ENCODE measurements at places on chromosomes 5 and 9.
A peak's percentile ranks its signal among the peaks of the same experiment; 100 is the strongest.

GRCh38 chr5:108634010-108634616 is 113.6 kb upstream of the FER start:
- no peak for DNase-seq

DNA sequence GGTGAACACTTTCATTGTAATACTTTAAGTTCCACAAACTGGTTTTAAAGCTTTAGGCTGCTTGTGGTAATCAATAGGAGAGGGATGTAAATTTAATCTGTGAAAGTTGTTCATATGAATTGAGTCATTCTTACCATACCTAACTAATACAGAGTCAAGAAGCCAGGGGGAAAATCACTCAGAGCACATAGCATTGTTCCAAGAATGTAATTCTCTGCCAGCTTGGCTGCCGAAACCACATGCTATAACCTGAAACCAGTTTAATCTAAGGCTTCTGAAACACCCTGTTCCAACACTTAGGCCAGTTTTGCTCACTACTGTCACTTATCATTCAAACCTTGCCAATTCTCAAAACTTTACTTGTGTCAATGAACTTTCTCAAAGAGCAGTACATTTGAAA is 528.8 kb upstream of the GRAMD2B start:
- no peak for DNase-seq

- DNase-seq, result no peak
Measured at GRCh38 chr5:137082951-137083350, 416.2 kb downstream of the SPOCK1 start.

DNA sequence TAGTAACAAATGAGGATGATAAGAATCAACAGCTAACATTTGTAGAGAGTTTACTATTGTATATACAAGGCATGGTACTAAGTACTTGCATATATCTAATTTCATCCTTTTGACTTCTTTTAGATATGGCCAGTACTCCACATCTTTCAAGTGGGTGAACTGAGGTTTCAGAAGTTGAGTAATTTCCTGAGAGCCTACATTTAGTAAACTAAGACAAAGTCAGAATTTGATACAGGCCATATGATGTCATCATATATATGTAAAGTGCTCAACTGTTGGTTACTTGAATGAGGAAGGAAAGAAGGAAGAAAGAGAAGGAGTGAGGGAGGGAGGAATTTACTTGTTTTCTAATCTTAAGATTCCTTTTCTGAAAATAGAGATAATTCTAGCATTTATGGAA is 52.8 kb downstream of the GRIA1 start:
- DNase-seq, result no peak

- DNase-seq, result no peak
Measured at GRCh38 chr5:109196087-109196822, 213.5 kb downstream of the PJA2 start.

DNA sequence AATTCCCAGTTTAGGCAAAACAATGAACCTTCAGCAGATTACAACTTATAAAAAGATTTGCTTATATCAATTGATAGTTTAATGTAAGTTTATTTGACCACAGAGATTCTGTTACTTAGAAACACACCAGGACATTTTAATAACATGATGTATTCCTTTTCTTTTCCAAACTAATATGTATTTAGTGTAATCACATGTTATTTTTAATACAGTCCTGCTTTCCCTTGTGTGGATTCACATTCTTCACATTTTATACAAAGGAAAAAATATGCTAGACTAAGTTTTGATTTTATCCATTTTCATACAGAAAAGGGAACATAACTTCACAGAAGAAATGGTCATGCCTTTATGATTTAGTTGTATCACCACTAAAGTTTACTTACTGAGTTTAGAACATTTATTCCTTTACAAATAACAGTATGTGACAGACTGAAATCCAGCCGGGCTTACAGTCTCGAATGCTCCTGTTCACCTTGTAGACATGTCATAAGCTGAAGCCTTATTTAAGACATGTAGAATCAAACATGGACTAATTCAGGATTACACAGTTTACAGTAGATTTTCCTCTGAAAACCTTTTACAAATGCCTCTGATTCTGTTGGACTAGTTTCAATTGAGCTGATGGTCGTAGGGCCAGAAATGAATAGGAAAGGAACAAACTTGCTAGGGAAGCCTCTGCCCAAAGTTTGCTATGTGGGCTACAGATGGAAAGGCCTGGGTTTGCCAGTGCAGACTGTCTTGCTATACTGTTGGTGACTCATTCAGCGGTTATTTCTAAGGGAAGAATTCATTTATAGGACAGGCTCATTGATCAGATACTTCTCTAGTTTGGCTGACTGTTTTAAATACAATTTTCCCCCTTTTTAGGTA is 6.6 kb upstream of the ASPN start:
- DNase-seq, result peak; percentile 27

DNA sequence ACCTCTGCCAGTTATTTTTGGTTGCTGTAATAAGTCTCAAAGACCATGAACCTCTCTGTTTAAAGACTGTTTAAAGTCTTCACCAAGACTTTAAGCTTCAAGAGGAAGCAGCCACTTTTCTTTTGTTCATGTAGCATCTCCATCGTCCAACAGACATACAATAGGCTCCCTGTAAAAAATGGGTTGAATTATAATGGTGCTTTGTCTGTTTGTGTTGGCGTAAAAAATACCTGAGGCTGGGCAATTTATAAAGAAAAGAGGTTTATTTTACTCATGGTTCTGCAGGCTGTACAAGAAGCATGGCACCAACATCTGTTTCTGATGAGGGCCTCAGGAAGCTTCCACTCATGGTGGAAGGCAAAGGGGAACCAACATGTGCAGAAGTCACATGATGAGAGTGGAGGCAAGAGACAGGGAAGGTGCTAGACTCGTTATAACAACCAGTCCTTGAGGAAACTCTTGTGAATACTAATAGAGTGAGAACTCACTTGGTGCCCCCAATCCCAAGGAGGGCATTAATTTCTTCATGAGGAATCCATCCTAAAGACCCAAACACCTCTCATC is 126.3 kb upstream of the RPS23 start:
- DNase-seq, result no peak

DNA sequence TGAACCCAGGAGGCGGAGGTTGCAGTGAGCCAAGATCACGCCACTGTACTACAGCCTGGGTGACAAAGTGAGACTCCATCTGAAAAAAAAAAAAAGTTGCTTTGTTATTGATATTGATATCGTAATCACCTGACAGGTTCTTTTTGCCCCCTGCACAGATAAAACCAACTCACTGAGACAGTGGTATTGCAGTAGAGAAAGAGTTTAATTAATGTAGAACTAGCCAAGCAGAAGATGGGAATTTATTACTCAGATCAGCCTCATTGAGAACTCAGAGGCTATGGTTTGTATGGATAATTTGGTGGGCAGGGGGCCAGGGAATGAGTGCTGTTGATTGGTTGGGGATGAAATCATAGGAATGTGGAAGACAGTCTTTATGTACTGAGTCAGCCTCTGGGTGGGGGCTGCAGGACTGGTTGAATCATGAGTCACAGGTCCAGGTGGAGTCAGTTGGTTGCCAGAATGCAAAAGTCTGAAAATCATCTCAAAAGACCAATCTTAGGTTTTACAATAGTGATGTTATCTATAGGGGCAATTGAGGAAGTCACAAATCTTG is 35.8 kb upstream of the MEGF10 start:
- DNase-seq, result peak; percentile 9

DNA sequence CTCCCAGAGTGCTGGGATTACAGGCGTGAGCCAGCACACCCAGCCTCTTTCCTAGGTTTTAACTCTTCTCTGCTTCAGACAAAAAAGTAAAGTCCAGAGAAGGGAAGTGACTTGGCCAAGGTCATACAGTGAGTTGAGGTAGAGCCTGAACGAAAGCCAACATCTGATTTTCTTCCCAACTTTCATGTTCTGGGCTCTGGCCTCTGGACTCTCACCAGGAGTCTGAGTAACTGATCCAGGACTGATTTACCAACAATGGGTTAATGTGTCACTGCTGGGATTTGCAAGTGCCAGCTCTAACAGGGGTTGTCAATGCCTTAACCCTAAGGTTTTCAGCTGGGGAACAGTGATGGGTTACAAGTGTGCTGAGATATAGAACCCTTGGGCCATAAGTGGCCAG is 32.2 kb upstream of the LARP1 start:
- no peak for DNase-seq

- no peak for DNase-seq
Measured at GRCh38 chr9:16150938-16151650, 598.3 kb downstream of the CCDC171 start.

DNA sequence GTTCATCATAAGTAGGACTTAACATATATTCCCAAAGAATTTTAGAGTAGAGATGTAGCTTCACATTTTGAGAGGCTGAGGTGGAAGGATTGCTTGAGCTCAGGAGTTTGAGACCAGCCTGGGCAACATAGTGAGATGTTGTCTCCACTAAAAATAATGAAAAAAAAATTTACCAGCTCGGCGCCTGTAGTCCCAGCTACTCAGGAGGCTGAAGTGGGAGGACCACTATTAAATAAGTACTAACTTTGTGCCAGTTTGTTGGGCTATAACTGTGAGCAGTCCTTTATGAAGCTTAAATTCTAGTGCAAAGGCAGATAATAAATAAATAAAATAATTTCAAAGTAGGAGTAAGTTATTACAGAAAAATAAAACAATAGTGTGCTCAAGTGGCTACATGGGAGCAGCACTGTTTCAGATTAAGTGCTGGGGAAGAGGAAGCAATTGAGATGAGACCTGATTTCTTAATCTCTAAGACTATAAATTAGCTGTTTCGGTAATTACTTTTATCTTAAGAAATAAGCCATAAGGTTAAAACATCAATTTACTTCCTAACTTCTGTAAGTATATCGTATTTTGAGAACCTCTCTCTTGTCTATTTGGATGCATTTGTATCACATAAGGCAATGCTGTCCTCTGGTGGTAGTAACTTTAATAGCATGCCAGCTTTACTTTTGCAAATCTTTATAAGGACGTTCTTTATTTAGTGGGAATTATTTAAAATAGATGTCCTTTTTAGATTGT is 98.9 kb downstream of the CSNK1G3 start:
- DNase-seq, result peak; percentile 1

- no peak for DNase-seq
Measured at GRCh38 chr9:129270205-129270604, 92.1 kb upstream of the IER5L start.

DNA sequence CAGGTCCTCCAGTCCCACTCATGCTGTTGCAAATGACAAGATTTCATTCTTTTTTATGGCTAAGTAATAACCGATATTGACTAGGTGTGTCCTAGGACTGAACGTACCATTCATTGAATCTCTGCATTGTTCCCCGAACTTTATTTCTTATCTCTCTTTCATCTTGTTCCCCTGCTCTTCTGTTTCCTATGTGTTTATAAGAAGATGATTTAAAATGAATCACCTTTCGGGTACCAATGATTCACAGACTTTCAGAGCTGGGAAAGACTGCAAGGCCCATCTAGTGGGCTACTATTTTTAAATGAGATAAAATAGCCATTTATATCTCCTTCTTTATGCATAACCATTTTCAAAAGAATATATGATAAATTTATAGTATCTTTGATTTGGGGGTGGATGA is 133.0 kb downstream of the CDH18 start:
- peak; percentile 5 for DNase-seq

DNA sequence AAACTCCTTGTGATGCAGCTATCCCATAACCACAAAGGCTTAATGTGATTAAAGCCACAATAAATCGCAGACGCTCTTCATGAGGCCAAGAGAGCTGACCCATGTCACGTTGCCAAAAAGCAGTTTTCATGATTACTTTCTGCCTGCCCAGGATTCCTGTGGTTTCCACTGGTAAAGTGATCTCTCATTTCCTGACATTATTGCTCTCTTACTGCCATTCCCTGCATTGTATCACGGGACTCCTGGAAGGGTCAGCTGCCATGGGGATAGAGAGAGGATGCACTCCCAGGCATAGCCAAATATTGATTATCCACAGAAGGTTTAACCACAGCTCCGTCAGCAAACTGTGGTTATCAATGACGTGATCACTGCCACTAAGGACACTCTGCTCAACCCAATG is 103.8 kb upstream of the SLC1A3 start:
- peak; percentile 28 for DNase-seq

GRCh38 chr5:146249801-146250200 is 46.4 kb downstream of the RBM27 start:
- DNase-seq, result no peak

- DNase-seq, result no peak
Measured at GRCh38 chr5:1778138-1779020, 21.3 kb downstream of the MRPL36 start.

DNA sequence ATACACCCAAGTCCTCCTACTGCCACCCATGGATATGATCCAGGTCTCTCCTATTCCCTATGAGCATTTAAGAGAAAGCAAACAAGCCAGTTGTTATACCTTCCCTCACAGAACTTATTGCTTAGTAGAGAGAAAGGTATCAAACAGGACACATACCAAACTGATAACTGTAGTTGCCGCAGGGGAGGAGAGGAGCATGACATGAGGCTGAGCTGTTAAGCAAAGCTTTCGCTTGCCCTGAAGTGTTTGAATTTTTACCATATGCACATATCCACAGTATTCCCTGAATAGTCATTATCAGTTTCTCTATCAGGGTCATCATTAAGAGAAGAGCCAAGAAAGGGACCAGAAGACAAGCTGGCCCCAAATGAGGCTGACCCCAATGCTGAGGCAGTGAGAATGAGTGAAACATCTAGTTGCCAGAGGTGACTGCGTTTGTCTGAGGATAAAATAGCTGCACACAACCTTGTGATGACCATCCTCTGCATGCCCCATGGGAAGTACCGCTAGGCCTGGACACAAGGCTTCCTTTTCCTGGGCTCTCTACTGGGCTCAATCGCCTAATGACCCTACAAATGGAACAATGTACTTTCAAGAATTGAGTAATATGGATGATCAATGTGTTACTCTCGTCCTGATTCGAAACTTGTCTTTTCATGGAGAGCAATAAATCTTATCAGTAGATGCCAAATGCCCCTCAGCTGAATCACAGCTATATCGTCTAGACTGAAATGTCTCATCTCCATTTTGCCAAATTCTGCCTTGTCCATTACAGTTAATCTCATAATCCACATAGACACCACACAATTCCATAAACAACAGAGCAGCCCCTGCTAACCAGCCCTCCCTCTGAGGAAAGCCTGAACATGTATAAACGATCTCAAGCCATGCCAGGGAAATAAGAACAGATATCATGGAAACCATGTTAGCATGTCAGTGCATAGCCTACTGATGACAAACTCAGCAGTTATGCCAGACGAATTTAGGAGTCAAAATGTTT is 4.3 kb upstream of the IFNK start:
- no peak for DNase-seq

- DNase-seq, result no peak
Measured at GRCh38 chr5:163612358-163613149, 107.1 kb downstream of the MAT2B start.

Measured in H54 (cell line).